ENCODE measurements at places on chromosomes 2 and 18.

DNA sequence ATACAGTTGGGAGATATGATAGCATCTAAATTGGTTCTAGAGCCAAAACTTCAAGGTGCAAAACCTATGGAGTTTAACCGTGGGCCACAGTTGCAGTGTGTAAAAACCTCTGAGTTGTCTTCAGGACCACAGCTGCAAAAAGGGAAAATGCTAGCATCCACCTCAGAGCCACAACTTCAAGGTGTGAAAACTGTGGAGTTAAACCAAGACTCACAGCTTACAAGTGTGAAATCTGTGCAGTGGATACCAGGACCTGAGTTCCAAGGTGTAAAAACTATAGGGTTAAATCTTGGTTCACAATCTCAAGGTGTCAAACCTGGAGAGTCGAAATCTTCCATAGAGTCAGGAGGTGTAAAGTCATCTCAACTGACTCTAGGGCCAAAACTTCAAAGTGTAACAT is 10.4 kb upstream of the ZNF512 start:
- peak; percentile 17 for DNase-seq

DNA sequence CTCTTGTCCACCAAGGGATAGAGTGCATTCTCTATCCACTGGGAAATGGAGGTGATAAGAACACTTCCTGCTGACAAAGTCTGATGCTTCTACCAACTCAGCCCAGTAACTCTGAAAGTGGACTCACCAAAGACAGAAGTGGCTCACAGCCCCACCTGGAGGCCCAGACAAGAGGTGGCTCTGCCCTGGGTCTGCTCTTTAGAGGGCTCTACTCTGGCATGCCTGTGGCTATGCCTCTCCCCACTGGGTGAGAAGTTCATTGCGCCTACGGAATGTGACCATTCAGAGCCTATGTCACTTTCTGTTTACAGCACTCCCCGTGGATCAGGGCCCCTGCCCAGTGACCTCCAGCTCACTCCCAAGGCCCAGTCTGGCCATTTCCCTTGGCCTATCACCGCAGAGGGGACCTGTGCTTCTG is 13.5 kb upstream of the XDH start:
- DNase-seq, result no peak

DNA sequence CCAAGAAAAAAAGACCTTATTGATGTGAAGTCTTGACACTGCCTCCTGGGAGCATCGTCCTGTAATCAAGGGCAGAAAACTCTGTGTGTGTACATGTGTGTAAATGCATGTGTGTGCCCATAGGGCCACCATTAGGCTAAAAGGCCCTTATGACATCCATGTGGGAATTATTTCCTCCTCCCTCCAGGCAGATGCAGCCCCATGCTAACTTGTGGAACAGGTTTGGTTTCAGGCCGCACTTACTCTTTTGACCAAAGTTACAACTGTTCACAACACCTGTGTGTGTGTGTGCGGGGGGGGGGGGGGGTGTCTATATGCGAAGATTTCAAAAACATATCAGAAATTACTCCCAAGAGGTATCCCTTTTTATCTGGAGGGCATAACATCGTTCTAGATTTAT is 87.4 kb upstream of the SLC14A2 start:
- DNase-seq, result no peak

DNA sequence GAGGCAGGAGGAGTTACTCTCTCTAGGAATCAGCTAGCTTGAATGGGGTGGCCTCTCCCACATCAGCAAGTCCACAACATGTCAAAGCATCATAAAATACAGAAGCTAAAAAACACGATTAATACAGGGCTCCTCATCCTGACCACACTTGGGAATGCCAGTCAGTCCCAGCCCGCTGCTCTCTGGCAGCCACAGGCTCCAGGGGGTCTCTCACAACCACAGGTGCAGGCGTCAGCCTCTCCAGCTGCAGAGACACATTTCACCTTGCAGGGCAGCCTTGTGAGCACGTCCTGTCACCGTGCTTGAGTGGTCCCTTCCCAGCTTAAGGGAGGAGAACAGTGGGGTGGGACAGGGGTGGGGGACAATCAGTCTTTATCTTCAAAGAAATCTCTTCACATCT is 137.4 kb upstream of the SH3BP4 start:
- no peak for DNase-seq

DNA sequence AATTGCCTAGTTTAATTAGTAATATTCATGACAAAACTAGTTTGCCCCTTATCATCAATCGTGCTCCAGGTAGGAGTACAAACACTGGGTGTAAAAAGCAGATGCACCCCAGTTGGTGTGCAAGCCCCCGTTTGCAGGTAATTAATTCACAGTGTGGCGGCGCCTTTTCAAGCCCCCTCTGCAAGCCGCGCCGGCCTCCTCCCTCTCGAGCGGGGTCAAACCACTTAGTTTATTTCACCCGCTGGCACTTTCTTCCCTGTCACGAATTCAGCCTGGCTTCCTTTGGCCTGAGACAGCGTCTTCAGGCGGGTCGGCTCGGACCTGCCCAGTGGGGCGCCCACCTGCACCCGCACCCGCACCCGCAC is 64.7 kb upstream of the MAPRE2 start:
- no peak for DNase-seq

GRCh38 chr18:8749492-8749891 is 44.1 kb downstream of the MTCL1 start:
- DNase-seq, result no peak

DNA sequence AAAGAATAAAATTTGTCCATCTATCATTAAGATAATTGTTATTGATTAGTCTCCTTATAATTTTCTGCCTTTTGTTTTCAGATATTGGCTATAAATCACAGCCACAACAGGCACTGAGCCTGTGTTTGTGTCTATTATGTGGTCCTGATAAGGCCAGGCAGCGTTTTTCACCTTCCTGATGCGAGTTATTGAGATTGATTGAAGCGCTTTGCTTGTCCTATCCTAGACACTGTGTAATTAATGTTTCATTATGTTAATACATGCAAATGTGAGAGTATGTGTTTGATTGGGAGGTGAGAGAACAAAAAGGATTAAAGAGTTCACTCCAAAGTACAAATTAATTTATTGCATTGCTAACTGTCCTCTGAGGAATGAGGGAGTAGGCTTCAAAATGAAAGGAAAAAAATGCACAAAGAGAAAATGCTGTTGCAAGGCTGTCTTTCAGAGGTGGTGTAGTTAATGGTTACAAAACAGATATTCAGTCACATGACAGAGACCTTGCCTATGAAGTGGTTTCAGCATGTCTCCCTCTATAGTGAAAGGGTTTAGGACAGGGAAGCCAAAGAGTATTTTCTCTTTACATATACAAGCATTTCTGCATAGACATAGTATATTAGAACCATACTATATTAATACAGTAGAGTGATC is 391.1 kb downstream of the DCC start:
- DNase-seq, result no peak

DNA sequence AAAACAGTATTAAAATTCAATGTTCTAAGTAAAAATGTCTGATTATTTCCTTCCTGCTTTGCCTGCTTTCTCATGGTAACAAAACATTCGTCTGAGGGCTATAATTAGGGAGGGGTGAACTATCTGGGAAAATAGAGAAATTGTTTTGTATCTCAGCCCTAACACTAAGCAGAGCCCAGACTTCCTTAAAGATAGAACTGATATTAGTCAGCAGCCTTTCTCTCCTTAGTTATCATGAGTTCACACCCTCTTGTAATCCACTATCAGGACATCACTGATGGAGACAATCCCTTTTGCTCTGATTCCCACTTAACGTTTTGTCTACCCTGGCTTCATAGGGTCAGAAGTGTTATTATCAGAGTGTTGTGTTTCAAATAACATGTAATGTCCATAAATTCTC is 701.1 kb upstream of the ZEB2 start:
- no peak for DNase-seq

- DNase-seq, result no peak
Measured at GRCh38 chr2:164721430-164721829, 100.1 kb upstream of the GRB14 start.

DNA sequence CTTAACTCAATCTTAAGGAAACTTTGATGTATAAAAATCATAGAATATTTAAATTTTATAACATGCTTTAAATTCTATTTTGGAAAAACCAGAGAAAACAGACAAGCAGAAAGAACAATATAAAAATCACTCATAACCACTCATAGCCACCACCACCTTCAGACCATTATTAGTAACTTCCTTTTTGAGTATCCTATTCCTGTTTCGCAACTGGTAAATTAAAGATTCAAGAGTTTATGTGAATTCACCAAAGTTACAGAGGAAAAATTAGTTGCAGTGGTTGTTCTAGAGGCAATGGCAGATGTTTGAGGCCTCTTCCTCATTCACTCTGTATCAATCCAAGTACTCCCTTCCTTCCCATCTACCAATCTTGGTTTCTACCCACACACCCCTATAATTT is 49.3 kb upstream of the PROKR1 start:
- no peak for DNase-seq

DNA sequence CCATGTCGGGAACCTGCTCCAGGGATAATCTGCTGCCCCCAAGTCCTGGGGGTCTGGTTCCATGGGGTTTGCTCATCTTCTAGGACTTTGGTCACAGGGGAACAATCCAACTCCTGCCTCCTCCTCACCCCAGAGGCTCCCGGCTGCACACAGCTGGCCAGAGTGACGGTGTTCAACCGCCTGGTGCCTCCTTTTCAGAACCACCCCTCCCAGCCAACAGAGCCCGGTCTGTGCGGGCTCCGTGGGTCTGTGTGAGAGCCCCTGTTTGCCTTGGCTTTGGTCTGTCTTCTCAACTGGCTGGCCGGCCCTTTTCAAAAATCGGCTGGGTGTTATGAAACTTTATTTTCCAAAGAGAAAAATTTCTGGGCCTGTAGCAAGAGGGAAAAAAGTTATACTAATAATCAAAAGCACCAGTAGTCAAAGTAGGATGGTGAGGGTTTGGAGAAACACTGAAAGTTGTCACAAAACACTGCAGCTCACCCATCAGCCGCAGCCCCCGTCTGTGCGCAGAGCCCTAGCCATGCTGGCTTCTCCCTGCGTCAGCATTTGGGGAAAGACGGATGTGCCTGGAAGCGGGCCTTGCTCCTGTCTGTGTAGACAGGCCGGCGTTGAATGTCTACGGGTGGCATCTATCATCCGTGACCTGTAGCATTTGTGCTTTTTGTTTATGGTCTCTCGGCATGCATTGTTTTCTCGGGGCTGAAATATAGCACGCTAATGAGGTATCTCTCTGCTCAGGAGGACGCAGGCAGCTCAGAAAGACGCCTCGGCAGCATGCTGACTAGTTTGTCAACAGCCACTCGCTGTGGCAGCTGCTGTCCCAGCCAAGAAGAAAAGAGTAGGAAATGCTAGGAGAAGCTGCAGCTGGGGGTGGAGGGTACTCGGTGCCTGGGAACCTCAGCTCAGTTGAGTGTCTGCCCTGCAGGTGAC is 138.6 kb downstream of the GLI2 start:
- DNase-seq, result no peak

DNA sequence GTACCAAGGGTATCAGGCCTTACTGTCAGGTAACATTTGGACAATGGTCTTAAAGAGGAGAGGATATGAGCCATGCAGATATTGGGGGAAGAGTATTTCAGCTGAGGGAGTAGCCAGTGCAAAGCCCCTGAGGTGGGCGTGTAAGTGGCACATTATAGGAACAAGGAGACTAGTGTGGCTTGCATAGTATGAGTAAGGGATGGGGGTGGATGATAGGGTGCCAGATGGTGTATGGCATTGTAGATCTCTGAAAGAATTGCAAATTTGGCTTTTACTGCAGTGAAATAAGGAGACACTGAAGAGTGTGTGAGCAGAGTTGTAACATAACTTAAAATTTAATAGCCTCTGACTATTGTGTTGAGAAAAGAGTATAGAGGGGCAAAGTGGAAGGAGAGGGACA is 244.0 kb downstream of the PDE11A start:
- no peak for DNase-seq

- no peak for DNase-seq
Measured at GRCh38 chr2:170375192-170375591, 197.2 kb downstream of the MYO3B start.

- DNase-seq, result no peak
Measured at GRCh38 chr2:202610380-202610779, 24.4 kb upstream of the FAM117B start.

GRCh38 chr18:49726675-49726963 is 86.7 kb downstream of the ACAA2 start:
- no peak for DNase-seq

DNA sequence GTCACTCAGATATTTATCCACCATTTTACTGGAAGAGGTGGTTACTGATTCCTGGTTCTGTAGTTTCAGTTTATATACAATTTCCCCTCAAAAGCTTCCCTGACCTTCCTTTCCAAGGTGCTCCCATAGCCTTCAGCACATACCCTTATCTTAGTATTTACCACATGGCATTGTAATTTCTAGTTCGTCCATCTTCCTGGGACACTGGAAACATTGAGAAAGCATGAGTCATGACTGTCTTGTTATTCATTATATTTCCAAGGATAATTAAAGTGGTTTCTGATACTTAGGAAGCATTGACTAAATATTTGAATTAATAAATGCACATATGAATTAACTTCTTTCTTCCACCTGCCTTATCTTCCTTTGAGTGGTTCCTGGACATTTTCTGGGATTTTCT is 203.8 kb downstream of the ETAA1 start:
- no peak for DNase-seq

- no peak for DNase-seq
Measured at GRCh38 chr2:201203916-201204654, 21.1 kb downstream of the CASP10 start.

GRCh38 chr2:137776697-137777096 is 187.6 kb upstream of the HNMT start:
- DNase-seq, result no peak

DNA sequence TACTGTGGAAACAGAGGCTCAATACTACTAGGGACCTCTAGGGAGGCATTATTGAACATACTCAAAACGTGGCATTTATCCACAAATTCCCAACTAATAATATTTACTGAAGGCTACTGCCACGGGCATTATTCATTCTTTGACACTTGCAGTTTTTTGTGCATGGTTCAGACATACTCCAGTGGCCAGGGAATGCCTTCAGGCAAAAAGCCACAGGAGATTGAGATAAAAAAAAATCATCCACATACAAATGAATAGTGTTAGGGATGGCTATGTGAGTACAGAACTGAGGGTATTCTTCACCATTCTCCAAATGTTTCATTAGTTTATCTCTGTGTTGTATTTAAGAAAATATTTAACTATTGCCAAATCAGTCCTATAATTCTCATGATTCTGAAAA is 974.9 kb upstream of the PIK3C3 start:
- DNase-seq, result no peak

DNA sequence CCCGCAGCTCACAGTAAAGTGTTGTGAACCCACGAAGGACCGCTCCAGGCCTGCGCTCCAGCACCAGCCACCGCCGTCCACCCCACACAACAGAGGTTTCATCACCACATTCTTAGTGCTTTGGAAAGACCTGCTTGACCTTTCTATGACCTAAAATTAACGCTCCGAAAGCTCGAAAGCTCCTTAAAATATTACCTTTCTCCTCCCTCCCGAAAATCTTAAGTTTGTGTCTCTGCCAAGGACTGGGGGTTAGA is 149.2 kb downstream of the TWIST2 start:
- DNase-seq, result no peak

DNA sequence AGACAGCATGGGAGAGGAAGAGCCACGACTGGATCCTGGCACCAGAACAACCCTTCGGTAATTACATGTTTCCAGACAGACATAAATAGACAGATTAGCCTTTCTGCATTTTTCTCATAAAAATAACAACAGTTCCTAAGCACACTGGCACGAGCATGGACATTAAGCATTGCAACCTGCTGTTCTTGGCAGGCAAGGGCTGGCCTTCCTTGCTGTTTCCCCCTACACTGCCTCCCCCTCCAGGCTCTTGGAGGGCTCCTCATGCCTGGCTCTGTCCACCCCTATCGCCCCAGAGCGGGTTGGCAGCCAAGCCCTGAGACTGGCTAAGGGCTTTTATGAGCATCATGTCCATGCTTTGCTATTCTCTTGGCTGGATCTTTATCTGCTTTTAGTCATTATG is 89.6 kb downstream of the TTC32 start:
- DNase-seq, result no peak
